D721Med (cell line): ENCODE measurements at places on chromosomes 2 and 18.

DNA sequence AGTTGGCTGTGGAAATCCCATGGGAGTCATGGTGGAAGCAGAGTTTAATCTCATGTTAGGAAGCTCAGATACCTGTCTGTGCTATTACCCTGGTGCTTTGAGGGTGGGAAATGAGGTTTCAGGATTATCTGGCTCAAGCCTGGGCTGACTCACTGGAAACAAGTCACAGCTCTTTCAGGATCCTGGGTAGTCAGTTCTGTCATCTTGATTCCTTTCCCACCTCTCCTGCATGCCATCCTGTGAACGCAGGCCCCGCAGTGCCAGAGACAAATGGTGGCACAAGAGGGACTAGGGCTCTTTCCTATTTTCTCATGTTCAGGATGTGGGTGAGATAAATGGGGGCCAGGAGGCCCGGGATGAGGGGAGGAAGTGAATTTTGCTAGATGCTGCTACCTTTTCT lies 3.7 kb upstream of the FAM136A start:
- DNase-seq, result no peak

DNA sequence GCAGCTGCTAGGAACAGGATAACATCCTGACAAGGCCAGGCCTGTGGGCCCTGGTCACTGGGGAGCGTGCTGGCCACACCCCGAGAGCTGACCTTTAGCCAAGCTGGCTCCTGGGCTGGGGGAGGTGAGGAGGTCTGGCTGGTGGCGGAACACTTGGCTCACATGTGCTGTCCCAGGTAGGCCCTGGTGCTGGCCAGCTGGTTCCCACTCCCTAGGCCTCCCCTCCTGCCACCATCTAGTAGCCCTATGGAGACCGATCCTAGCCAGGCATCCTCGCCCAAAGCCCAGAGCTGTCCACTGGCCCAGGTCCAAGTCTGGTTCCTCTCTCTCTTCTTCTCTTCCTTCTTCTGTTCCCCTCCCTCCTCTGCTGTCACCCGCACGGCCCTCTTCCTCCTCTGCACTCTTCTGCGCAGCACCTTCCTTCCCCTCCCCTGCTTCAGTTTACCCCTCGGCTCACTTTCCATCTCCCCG lies 52.4 kb downstream of the TNS1 start:
- DNase-seq, result no peak

GRCh38 chr2:177328056-177328455 lies 63.5 kb upstream of the NFE2L2 start:
- DNase-seq, result no peak

GRCh38 chr2:227464361-227464760 lies 7.6 kb upstream of the AGFG1 start:
- DNase-seq, result no peak

- no peak for DNase-seq
Observed at GRCh38 chr2:151091583-151091982, 170.1 kb downstream of the RBM43 start.

DNA sequence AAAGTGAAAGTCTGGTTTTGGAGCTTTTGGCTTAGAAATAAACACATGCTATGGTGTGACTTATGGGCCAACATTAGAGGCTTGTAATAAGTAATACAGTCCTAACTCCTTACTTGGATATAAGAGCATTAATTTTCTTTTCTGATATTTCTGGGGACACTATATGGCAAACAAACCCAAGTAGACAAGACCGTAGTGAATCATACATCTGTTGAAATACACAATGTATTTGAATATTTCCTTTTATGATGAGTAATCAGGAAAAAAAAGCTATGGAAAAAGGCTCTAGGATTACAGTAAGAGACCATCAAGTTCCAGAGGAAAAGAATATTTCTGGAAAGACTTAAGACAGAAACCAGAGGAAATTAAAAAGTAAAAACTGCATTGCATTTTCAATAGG lies 146.0 kb upstream of the CYP26B1 start:
- no peak for DNase-seq

GRCh38 chr2:163768881-163769695 lies 33.3 kb upstream of the FIGN start:
- no peak for DNase-seq

DNA sequence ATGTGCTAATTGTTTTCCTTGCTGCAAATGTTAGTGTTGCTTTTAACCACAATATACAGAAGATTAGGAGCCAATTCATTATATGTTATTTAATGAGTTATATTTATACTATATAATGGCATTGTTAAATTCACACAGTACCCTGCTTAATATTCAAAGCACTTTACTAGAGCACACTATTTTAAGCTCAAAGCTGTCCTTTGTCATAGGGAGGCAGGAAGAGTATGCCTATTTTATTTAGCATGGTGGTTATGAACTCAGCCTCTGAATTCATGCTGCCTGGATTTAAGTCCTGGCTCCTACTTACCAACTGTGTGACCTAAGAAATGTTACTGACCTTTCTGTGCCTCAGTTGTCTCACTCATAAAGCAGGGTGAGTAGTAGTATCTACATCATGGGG lies 80.5 kb downstream of the FASTKD2 start:
- no peak for DNase-seq

GRCh38 chr2:98485453-98485755 lies 40.7 kb downstream of the INPP4A start:
- DNase-seq, result no peak

GRCh38 chr2:174328961-174329715 lies 5.6 kb upstream of the SP9 start:
- no peak for DNase-seq

DNA sequence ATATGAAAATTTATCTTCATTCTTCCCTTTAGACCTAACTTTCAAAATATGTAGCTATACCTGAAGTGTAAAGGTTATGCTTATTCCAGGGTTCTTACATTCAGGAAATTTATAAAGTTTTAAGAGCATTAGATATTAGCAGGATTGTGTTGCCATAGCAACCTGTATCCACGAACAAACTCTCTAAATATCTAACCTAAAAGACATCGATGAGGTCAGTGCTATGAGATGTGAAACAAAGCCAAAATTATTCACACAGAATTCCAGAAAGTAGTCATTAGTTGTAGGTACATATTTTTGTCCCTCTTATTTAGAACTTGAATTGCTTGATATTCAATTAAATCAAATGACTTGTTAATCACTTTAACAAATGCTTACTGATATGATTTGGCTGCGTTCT lies 705.3 kb downstream of the SOCS6 start:
- DNase-seq, result no peak
